ENCODE measurements at places on chromosomes 1 and 21.

GRCh38 chr1:25623731-25624130 is 7.1 kb downstream of the MAN1C1 start:
- DNase-seq, result no peak

GRCh38 chr1:27527890-27528817 is 38.2 kb upstream of the WASF2 start:
- peak; percentile 83 for DNase-seq

DNA sequence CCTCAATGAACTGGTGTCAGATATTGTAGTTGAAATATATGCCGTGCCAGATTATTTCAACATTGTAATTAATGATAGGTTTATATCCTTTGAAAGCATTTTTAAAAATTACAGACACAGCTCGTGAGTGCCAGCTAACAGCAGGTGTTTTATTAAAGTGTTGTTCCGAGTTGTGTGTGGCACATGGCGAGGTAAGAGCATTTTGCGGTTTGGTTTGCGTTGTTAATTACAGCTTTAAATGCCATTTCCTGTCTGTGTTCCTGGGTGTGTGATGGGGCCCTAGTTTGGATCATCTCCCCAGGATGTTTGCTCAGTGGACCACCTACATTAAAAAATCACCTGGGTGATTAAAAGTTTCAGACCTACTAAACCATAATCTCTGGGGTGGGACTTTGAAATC is 97.4 kb downstream of the PRDM2 start:
- DNase-seq, result no peak

GRCh38 chr21:43300496-43301408 is 126.2 kb downstream of the SIK1 start:
- DNase-seq, result peak; percentile 97

Data from epithelial cell of esophagus (primary cell).